ENCODE measurements at places on chromosomes 7 and 10. TPM values are rescaled to one million over a fixed set of nuclear protein-coding genes. Genes with fewer than 3 reads are reported as not detected.

- DNase-seq = no peak
Measured at GRCh38 chr7:26055241-26055640, 96.8 kb upstream of the NFE2L3 start.

DNA sequence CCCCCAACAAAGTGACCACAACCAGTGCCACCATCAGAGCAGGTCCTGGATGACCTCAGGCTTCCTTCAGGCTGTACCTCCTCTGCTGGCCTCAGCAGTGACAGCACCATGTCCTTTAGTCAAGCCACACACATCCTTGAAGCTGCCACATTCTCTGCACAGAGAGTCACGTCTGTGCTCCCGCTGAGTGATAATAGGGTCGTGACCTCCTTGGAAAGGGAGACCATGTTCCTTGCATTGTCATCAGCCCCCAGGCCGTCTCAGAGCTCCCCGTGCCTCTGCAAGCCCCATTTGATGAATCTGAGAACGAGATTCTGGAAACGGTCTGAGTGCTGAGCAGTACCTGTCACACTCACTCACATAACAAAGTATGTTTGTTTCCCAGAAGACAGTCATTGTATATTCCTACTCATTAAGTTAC, 106.5 kb upstream of the PRR15 start:
- DNase-seq = no peak

DNA sequence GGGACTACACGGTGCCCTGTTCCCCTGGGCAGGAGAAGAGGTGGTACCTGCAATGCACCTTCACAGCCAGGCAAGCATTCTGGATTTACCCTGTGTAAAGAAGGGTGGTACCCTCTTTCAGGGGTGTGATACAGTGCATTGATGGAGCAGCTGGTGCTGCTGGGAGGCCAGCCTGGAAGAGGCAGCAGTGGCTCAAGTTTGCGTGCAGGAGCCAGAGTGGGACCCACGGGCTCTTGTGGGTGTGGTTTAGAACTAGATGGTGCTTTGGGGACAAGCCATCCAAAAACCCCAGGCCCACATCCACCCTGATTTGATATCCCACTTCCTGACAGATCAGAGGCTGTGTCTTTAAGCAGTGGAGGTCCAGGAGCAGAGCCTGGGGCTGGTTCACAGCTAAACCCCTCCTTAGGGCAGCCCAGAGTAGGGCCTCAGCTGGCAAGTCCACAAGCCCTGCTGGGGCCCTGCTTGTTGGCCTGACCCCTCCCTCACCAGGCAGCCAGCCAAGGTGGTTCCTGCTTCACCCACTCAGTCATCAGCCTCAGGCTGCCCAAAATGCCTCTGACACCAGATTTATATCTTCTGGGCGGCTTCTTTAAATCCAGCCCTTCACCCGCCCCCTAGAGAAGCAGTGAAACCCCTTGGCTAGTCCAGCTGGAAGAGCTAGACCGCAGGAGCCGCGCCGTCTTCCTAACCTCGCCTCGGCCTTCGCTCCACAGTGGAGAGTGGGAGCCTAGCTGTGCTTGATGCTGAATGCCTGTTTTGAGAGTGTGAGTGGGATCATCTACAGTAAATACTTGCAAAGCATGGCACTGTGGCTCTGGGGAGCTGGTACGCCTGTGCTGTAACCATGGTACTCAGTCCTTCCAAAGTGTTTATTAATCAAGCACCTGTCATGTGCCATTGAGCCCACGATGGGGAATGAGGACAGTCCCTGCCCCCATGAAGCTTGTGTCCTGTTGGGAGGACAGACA, 1.4 kb upstream of the ASIC3 start:
- no peak for DNase-seq

MPP7 gene
- total RNA-seq = 79.4 TPM

GRCh38 chr7:73642834-73643233, 18.5 kb upstream of the MLXIPL start:
- DNase-seq = no peak

DNA sequence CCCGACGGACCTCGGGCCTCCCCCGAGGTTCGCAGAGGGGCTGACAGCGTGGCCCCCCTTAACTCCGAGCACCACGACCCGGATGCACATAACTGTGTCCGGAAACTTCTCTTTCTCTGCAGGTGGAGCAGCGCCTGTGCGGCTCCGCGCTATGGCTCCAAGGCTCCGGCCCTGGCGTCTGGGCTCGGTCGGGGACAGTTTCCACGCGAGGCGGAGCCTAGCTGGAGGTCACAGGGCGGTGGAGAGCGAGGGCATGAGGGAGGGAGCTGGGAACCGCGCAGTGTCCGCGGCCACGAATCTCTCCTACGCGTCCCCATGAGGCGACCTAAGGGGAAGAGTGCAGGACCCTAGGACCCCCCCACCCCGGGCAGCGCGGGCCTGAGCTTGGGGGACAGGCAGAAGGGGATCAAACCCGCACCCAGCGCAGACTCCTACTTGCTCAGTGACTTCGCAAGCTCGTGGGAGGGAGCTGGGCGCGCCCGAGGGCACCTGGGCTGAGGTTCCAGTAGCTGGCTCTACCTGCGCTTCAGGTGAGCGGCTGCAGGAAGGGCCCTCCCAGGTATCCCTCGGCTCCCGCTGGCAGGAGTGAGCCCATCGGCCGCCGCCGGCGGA, 8.6 kb upstream of the MNX1 start:
- DNase-seq = peak; percentile 34

DNA sequence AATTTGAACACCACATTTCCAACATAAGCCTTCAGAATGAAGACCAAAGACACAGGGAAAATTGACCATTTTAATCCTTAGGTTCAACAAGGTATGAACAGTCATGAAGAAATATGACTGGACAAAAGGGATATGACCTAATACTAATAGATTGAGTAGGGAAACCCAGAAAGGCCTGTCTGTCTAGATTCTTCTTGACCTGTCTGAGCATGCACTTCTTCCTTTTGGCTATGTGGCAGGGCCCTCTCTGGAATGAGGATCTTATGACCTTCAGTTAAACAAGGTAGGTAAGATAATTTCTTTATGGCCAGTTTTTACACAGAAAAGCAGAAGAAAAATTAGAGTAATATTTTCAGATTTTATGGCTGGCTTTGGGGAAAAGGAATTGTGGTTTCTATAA, 3.0 kb upstream of the PHYHIPL start:
- peak; percentile 82 for DNase-seq

DNA sequence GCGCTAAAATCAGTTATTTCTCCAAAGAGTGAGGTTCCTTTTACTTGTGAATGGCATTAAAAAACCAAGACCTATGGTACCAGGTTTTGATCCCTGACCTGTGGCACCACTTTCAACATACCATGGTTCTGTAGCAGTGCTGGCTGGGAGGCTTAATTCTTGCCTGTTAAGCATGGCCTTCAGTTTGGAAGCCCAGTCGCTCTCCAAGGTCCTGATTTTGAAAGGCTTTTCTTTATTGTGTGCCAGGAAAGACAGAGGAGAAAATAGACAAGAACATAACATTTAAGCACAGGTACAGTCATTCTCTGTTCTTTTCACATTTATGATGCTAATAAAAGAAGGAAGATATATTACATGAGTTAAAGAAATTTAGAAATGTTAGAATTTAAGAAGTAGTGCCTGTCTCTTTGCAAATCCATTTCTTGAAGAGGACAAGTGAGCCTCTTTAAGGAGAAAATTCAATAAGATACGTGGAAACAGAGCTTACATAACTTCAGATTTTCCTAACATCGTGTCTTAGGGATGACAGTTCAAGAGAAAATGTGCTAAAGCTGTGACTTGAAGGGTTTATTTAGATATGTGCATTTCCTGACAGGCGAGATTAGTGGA, 357.6 kb downstream of the DPP6 start:
- DNase-seq = no peak

VWA2 gene
- total RNA-seq = 1.2 TPM

GRCh38 chr10:90738885-90739284, 119.0 kb downstream of the HTR7 start:
- no peak for DNase-seq

MDFIC gene
- 4.2 TPM for total RNA-seq
